ENCODE measurements at places on chromosomes 11 and 22.

- no peak for DNase-seq
Measured at GRCh38 chr11:88345408-88345807, 7.9 kb upstream of the CTSC start.

DNA sequence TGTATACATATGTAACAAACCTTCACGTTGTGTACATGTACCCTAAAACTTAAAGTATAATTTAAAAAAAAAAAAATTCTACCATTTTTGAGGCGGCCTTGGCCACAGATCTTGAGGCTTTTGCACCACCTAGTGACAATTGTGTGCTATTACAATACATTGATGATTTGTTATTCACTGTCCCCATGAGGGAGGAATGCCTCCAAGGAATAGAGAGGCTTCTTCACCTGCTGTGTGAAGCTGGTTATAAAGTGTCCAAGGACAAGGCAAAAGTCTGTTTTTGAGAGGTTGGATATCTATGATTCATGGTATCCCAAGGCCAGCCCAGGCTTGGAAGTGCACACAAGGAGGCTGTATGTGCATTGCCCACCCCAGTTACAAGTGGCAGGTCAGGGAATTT lies 30.7 kb downstream of the SLC22A25 start:
- no peak for DNase-seq

GRCh38 chr11:102920118-102920684 lies 35.3 kb downstream of the MMP13 start:
- DNase-seq: no peak

- no peak for DNase-seq
Measured at GRCh38 chr11:33553486-33553885, 147.1 kb downstream of the C11orf91 start.

- no peak for DNase-seq
Measured at GRCh38 chr11:64850979-64851567, 6.6 kb upstream of the CDC42BPG start.

GRCh38 chr11:64881476-64881875 lies 3.1 kb upstream of the EHD1 start:
- DNase-seq: no peak

DNA sequence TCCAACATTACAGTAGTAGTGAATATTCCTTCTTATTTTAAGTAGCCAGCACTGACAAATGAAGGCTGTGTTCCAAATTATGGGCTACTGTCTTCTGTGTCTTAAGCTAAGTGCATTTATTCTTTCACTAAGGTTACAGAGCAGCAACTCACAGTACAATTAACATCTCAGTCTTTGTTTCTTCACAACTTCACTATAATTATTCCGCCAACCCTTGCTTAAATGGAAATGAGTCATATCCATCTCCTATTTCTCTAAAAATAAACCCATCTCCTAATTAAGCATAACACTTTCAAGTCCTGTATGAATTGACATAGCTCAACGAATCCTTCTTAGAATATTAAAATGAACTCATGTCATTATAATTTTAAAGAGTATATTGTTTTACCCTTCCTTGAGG lies 6.7 kb downstream of the ETS1 start:
- no peak for DNase-seq

DNA sequence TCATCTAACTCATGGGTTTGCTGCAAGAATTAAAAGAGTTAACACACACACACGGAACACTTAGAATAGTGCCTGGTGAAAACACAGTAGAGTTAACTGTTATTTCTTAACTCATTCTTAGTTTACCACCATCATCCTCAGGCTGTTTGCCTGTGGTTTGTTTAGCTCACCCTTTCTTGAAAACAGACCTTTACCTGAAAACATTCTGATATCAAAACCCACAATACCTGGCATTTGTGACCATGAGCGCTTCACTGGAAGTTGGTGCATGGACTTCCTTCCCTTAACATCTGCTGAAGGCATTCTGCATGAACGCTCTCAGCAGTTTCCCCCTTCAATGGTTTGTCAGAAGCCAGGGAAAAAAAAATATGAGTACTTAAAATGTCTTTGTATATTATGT lies 256.0 kb downstream of the ETS1 start:
- DNase-seq: no peak

DNA sequence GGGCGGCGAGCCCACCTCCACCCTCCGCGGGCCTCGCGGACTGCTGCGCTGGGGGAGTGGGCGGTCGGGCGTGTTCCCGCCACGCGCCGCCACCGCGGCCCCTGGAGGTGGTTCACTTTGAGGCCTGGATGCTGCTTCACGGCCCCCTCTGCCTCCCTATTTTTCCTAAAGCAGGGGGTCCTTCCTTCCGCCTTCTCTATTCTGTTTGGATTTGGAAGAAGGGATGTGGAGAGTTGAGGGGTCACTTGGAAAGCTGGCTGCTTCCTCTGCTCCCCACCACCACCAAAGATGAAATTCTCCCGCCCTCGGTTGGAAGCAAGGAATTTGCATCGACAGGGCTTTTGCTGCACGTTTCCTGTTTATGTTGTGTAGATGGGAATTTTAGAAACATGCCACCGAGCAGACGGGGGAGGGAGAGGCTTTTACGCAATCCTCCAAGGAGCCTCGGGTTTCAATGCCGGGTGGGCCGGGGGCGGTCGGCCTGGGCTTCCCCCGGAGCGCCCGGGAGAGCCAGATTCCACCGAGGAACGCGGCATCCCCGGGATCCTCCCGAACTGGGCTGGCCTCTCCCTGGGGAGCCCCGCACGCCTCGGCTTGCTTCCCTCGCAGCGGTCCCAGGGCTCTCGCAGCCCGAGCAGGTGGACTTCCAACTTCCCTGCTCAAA lies 403 bp upstream of the SBF2 start:
- no peak for DNase-seq

GRCh38 chr22:31561238-31561887 lies 65.0 kb downstream of the SFI1 start:
- no peak for DNase-seq

DNA sequence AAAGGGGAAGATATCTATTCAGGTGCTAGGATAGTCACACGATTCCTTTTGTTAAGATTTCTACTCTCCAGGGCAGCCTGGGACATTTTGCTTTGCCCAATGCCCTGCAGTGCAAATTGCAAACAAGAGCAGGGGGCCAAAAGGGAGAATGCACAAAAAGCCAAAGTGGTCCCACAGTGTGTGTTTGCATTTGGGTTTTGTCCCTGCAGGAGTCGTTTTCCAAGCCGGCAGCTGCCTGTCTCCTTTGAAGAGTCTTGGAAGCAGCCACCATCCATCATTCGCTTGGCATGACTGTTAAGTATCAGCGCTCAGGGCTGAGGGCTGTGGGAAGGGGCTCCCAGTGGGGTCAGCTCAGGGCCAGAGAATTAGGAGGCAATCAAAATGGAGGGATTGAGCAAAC lies 184.7 kb downstream of the MIAT start:
- DNase-seq: no peak

DNA sequence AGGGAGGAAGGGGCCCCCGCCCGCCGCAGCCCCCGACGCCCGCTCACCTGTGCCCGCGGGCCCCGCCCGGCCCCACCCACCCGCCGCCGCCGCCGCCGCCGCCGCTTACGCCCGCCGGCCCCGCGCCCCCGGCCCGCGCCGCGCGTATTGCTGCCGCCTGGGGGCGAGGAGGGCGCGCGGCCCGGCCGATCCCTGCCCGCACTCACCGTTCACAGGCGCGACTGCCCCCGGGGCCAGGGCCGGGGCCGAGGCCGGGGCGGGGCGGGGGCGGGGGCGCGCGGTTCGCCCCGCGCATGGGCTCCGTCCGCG lies 212 bp downstream of the HRAS start:
- DNase-seq: no peak

GRCh38 chr11:122851366-122851966 lies 13.2 kb downstream of the CRTAM start:
- DNase-seq: no peak

- DNase-seq: no peak
Measured at GRCh38 chr22:47061226-47061625, 298.8 kb downstream of the TBC1D22A start.

DNA sequence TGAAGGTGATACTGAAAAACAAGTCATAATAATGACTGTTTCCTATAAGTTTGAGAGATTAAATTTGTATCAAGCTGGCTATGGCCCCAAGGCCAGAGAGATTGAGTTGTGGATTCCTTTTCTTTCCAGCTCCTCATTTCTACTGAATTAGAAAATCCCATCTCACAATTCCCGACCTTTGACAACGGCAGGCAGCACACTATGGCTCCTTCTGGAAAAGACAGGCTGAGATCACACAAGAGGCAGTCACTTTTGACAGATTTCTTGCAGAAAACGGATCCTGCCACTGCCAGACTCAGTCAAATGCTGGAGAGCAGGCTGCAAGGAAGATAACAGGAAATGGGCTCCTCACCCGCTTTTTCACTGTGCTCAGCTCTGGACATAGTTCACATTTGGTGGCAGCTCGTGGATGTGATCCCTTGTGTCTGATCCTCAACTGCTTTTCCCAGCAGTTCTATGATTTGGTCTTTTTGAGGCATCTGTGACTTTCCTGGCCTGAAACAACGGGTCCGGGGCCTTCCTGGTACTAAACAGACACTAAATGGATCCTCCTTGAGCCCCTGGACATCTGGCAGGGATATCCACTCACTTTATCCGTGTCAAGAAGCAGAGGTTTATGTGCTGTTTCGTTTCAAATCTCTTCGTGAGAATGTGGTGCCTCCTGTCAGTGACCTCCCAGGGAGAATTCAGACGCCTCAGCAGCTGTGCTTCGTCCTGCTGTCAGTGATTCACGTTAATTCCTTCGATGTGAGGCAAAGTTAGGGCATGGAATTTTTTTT lies 26.1 kb upstream of the RTL6 start:
- DNase-seq: no peak

- DNase-seq: no peak
Measured at GRCh38 chr11:120613264-120614226, 102.0 kb downstream of the GRIK4 start.

GRCh38 chr11:86136538-86136937 lies 67.7 kb upstream of the PICALM start:
- no peak for DNase-seq

DNA sequence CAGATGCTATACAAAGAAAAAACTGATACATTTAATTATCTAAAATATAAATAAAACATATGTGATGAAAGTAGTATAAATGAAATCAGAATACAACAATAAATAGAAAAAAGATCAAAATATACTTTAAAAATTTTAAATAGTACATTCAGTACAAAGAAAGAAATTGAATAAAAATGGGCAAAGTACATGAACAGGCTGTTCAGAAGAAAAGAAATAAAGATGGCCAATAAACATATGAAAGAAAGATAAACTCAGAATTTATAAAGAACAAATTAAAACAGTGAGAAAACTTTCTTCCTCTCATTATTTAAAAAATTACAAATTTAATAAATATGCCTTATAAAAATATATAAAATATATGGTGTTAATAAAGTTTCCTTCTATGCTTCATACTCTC lies 50.5 kb upstream of the AMOTL1 start:
- DNase-seq: no peak

GRCh38 chr11:2313051-2313951 lies 11.5 kb downstream of the TSPAN32 start:
- no peak for DNase-seq

DNA sequence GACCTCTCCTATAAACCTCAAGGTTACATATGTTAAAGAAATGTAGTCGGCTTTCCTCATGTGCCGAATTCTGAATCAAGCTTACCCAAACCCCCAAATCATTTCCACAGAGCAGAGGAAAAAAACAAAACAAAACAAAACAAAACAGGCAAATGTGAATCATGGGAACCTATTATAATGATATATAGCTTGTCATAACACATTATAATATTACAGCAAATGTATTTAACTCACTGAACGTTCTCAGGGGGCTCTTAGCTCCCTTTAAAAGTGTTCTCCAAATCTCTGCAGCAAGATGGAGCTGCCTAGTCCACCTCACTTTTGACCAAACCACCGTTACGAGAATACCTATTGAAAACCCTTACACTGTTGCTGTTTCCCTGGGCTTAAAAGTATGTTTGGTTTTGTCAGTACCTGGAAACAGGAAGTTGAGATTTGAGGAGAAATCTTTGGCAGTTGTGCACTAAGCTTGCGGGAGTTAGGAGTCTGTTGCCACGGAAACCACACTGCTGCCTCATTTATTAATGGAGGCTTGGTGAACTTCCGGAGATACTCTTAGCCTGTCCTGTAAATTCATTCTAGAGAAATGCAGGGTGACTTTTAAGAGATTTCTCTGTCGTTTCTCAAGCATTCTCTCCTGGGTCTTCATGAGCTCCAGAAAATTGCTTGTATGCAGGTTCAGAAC lies 167.0 kb upstream of the RASSF10 start:
- no peak for DNase-seq

DNA sequence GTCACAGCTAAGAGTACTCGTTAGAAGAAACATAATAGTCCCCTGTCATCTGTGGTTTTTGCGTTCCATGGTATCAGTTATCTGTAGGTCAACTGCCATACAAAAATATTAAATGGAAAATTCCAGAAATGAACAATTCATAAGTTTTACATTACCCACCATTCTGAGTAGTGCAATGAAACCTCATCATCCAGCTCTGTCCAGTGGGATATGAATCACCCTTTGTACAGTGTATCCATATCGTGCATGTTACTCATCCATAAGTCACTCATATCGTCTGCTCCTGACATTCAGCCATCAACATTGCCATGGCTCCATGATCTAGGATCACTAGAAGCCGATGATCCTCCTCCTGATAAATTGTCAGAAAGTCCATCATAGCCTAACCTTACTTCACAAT lies 174.9 kb upstream of the C11orf87 start:
- no peak for DNase-seq

DNA sequence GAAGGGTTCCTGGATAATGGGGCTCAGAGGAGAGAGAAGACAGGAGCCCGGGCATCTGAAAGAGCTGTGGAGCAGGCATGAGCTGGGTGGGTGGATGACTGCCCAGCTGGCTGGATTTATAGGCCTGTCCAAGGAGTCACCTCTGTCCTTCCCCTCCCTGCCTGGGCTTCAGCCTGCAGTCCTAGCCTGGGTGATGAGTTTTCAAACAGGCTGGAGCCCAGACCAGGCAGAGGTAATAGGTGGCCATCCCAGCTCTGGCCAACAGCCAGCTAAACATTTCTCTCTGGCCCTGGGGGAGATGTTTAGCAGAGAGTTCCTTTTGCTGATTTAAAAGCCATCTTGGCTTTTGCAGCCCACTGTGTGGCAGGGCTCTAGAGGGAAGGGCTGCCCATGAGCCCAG lies 5.4 kb downstream of the C11orf96 start:
- no peak for DNase-seq

DNA sequence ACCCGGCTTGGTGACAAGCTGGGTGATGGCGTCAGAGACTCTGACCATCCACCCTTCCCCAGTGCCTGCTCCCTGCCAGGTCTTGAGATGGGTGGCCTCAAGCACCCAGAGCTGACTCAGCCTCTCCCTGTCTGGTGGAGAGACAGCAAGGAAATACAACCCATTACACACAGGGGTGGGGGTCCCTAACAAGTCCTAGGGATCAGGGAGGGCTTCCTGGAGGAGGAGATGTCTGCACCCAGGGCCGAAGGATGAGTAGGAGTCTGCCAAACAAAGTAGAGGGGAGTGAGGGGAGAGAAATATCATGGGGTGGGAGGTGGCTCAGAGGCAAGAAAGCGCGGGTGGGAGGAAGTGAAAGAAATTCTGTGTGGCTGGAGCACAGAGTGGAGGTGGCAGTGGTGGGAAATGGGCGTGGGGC lies 6.8 kb downstream of the MAFF start:
- no peak for DNase-seq

Measured in esophagus squamous epithelium (tissue), 5 donors.